ENCODE measurements at places on chromosomes 7 and 10.

GRCh38 chr10:19468413-19468812 is 347.8 kb upstream of the PLXDC2 start:
- no peak for DNase-seq

DNA sequence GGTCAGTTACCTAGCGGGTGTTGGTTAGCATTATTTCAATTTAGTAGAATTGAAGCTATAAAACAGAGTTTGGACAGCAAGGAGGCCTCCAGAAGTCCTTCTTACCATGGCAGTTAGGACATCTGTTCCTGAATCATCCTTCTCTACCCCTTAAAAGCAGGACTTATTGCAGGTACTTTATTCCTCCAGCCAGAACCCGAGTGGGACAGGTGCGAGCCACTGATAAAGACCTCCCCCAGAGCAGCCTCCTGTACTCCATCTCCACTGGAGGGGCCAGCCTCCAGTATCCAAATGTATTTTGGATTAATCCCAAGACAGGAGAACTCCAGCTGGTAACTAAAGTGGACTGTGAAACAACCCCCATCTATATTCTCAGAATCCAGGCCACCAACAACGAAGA is 54.6 kb downstream of the CDHR3 start:
- no peak for DNase-seq

GRCh38 chr7:148371280-148371937 is 219.2 kb upstream of the C7orf33 start:
- no peak for DNase-seq

GRCh38 chr7:157613575-157614322 is 276.9 kb downstream of the DNAJB6 start:
- DNase-seq: no peak

GRCh38 chr7:41973202-41973730 is 263.7 kb downstream of the GLI3 start:
- no peak for DNase-seq

GRCh38 chr10:105800641-105801040 is 1159.6 kb downstream of the SORCS3 start:
- no peak for DNase-seq

DNA sequence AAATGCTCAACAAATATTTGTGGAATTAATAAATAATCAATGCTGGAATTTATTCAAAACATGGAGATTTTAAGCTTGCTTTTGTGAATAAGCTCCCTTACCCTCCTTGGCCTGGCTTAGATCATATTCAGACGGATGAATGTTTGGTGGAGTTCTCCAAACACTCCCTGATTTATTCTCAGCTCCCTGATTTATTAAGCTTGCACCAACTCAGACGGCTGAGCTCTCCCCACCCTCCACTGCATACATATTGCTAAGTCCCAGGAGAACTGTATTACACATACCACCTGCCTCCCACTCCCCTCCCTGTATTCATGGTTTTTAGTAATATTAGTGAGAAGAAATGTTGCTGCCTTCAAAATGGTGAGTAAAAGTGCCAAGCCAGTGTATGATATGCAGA is 1057.5 kb downstream of the SORCS3 start:
- no peak for DNase-seq

- no peak for DNase-seq
Measured at GRCh38 chr10:4755286-4755989, 70.6 kb upstream of the AKR1E2 start.

Data from posterior cingulate gyrus (tissue), 11 donors.